Activated naive CD8-positive, alpha-beta T cell treated with anti-CD3 and anti-CD28 coated beads, Interleukin-2, amount 50 U/mL, for 16 hours (primary cell): ENCODE measurements at places on chromosomes 7 and 10.

GRCh38 chr10:32046151-32046550, 10.1 kb downstream of the KIF5B start:
- DNase-seq: no peak

GRCh38 chr7:106317971-106318370, 33.2 kb upstream of the NAMPT start:
- DNase-seq: no peak

GRCh38 chr10:14438576-14438975, 107.9 kb upstream of the FRMD4A start:
- DNase-seq: no peak

GRCh38 chr10:11655836-11656235, 44.4 kb upstream of the USP6NL start:
- no peak for DNase-seq

DNA sequence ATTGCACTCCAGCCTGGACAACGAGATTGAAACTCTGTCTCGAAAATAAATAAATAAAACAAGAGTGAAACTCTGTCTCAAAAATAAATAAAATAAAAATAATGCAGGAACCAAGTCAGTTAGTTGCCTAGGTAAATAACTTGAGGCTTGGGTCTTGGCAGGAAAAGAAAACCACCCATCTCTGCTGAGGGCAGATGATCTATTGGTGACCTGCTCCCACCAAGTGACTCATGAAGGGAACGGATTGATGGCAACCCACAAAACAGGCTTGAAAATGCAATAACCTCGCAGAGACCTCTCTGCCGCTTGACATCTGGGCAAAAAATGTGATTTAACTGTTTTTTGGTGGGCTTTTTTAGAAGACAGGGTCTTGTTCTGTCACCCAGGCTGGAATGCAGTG, 86.6 kb downstream of the CALN1 start:
- no peak for DNase-seq
